ENCODE measurements at places on chromosomes 5 and 9.

GRCh38 chr5:116585227-116585626 lies 10.6 kb upstream of the SEMA6A start:
- DNase-seq: no peak

DNA sequence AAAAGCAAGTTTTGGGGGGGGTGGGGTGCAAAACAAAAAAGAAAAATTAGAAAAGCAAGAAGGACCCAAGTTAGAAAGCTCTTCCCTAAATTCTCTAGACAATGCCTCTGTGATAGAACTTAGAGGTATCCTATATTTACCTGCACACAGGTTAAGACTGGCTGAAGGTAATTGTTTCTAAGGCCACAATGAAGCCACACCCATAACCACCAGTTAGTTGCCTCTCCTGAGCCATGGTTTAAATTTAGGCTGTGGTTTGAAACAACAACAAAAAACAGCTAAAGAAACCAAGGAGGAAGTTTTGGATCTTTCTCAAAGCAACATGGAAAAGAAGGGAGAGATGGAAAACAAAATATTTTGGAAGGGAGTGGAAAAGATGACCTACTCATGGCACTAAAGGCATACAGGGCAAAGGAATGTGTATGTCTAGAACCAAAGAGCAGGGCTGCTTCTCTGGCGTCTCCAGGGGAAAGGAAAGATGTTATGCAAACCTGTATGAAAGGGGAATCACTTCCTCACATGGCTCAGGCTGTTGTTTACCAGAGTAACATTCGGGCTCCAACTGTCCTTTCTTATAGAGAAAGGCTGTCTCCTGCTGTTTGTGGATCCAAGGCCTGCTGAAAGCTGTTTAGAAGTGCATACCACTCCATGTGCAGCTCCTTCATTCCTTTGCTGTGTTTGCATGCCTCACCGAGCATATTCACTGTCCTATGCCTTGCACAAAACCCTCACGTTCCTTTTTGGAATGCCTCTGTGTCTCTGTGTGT lies 408.9 kb upstream of the MPDZ start:
- DNase-seq: no peak

GRCh38 chr5:43065387-43065947 lies 25.3 kb upstream of the ANXA2R start:
- no peak for DNase-seq

DNA sequence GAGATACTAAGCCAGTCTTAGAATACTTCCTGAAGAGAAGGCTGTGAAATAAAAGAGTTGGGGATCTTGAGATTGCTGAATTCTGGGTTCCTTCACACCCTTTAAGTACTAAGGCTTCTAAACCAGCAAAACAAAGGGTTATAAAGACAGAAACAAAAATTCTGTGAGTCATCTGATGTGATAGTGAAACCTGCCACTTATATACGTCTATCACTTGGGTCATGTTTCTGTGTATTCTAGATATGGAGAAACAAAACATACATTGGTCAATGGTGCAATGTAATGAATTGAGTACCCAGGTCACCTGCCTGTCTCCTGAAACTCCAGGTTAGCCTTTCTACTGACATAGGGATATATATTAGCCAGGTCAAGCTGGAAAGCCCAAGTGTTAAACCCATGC lies 319.3 kb upstream of the GRAMD2B start:
- DNase-seq: no peak

DNA sequence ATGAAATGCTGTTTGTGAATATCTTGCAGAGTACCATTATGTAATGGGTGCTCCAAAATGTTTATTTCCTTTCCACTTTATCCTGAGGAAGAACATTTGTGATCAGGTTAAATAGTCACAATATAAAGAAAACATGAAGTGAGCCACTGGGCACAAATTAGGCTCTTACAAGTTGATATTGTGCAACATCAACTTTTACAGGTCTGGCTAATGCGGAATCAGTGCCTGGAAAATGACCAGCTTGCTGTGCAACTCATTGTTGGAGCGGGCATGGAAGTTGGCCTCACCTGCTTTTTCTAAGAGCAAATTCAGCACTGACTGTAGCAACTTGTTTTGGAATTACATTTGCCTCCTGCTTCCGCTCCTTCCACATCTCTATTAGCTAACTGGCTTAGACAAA lies 216.9 kb upstream of the PLPPR1 start:
- no peak for DNase-seq
